Central memory CD8-positive, alpha-beta T cell (primary cell): ENCODE measurements at places on chromosomes 13 and 19.

- no peak for DNase-seq
Measured at GRCh38 chr19:39969681-39970424, 1.1 kb upstream of the PSMC4 start.

DNA sequence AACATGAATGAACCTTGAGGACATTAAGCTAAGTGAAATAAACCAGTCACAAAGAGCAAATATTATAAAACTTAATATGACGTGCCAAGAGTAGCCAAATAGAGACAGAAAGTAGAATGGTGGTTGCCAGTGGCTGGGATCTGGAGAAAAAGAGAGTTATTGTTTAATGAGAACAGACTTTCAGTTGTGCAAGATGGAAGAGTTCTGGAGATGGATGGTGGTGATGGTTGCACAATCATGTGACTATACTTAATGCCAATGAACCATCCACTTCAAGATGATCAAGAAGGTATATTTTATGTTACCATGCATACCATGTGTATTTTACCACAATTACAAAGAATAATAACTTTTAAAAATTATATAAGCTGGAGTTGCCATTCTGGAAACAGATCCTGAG, 65.7 kb upstream of the MTIF3 start:
- DNase-seq: no peak

DNA sequence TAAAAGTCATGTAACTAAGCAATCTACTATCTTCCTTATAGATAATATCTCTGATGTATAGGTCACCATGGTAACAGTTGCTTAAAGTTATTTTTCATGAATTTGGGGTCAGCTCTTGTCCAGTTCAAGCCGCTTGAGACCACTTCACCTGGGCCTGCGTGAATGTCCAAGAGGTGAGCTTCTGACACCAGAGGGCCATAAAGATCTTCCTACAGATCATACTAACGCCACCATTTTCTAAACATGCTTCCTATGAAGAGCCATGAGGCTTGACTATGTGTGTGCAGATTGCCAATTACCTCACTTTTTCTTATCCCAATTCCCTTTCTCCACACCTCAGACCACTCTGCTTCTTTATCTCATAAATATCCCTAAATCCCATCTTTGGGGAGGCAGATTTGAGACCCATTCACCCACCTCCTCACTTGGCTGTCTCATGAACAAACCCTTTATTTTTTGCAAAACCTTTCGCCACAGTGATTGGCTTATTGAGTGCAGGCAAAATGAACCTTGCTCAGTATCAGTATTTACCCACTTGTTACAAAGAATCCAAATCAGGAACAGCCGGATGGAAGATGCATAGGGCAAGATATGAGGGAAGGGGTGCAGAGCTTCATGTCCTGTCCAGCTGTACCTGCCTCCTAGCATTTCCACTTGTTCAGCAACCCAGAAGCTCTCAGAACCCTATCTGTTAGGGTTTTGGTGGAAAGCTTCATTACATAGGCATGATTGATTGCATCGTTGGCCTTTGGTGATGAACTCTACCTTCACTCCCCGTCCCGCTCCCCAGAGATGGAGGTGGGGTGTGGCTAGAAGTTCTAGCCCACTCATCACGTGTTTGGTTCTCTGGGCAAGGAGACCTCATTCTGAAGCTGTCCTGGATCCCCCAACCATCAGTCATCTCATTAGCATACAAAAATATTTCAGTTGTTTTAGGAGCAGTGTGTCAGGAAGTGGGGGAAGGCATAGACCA, 34.2 kb downstream of the FAM187B start:
- no peak for DNase-seq

- no peak for DNase-seq
Measured at GRCh38 chr13:113769106-113769505, 10.1 kb downstream of the TMEM255B start.

DNA sequence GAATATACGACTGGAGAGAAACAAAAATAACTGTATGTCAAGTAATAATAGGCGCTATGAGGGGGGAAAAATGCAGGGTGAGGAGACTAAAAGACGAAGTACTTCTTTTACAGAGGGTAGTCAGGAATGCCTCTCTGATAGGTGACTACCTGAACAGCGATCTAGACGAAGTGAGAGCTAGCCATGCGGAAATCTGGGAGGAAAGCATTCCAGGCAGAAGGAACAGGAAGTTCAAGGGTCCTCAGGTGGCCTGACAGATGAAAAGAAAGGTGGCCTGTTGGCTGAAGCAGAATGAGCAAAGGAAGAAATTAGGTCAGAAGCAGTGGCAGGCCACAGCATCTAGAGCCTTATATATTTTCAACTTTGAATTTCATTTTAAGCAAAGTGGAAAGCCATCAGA, 13.3 kb downstream of the ZDHHC20 start:
- DNase-seq: no peak

DNA sequence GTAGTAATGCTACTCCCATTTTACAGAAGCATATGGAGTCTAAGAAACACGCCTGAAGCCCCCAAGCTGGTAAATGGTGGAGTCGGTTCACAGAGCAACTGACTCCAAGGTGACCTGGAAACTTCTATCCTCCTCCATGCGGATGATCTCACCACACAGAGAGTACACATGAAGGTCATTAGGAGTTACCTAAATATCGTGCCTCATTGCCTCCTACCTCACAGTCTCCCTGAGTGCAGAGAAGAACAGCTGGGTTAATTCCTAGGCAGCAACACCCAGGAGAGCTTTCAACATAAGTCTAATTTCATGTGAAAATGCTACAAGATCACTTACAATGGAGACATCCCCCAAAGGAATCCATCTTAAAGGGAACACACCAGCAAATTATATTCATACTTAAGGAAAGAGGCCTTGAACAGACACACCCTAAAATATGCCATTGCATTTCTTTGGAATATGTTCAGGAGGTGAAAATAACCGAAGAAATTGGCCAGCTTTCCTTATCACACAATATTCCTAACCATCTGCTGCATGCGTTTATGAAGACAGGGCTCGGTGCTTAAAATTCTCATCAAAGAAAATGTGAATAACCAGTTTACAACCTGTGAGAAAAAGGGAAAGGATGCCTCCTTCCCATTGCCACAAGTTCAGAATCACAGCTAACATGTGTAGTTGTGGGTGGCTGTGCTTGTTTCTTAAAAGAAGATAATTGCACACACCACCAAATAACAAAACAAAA, 203.6 kb upstream of the NBEA start:
- no peak for DNase-seq

DNA sequence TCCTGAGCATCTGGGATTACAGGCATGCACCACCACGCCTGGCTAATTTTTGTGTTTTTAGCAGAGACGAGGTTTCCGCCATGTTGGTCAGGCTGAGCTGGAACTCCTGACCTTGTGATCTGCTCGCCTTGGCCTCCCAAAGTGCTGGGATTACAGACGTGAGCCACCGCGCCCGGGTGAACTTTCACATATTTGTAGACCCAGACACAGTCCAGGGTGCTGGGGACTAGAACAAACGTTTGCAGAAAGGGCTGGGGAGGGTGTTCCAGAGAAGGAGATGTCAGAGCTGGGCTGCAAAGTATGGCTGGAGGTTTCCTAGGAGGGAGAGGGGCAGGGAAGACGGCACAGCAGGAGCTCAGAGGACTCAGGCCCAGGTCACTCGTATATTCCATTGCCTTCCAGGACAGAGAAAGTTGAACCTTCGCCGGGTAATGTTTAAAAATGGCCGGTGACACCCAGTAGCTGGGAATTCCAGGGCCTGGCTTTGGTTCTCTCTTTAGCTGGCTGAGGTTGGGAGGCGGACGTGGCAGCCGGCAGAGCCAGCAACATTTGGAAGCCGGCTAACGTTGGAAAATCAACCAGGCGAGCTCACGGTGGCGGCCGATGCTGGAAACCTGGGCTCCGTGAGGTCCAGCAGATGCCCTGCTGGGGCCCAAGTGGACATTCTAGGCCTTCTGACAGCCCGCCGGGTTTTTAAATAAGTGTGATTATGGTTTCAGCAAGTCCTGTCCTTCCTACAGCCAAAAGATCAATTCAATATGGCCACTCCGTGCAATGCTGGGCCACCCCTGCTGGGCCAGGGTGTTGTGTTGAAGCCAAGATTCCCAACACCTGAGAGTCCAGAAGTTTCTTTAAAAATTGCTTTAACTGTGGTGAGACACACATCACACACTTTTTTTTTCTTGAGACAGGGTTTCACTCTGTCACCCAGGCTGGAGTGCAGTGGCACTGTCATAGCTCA, 41.5 kb downstream of the NFIC start:
- no peak for DNase-seq

DNA sequence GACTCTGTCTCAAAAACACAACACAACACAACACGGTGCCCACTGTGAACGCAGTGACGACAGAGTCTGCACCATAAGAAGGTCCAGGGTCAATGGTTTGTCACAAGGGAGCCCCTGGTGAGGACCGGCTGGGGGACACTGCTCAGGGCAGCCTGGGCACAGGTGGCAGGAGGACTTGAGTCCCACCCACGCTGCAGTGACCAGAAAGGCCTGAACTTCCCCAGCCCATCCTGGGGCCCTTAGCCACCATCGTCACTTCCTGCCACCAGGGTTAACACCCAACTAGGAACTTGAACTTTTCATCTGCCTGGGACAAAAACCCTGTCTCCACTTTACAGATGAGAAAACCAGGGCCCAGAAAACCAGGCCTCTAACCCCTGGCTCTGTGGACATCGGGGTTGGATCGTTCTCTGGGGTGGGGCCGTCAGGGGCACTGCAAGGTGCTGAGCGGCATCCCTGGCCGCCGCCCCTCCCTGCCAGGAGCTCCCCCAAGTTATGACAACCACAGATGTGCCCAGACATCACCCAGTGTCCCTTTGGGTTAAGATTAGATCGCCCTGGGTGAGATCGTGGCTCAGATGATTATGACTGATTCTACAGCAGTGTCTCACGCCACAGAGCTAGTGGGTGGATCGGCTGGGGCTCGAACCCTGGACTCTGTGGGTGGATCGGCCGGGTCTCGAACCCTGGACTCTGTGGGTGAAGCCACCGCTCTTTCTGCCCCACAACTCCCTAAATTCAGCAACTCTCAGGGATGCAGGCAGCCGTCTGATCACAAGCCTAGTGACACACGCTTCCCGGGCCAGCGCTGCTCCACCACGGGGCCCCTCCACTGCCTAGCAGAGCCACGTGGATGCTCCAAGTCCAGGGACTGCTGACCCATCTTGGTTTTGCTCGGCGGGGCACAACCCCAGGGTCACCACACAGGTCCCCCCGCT, 14.0 kb downstream of the MOB3A start:
- DNase-seq: peak; percentile 44

GRCh38 chr13:80871481-80871880, 530.6 kb upstream of the SPRY2 start:
- DNase-seq: no peak

DNA sequence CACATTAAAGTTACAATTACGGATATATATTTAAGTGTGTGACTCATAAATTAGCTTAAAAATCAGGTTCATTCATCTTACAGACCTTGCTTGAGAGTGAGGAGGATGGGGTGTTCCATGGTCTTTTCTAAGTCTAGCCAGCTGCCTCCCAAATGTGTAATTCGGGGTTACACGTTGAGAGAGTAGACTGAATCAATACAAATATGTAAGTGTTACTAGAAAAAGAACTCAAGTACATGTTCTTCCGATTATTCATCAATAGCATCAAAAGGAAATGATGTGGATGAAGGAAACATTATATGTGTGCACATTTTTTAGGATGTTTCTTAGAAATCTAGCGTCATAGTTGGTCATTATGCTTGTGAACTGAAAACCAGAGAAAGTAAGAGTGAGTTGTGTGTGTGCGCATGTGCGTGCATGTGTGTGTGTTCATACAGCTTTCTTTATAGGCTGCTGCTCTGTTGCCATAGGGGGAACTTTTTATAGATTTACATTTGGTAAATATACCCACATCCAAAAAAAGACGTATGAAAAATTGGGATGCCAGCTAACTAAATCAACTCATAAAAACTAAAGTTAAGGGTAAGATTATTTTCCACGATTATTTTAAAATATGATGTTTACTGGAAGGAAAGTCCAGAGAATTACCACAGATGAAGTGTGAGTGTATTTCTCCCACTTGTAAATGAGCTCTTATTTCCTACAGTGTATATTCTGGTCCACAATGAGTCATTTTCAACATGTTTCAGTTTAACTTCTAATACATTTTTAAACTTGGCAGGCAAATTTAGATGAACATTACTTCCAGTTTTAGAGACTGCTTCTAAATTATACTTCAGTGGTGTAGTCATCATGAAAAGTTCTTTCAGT, 82.4 kb downstream of the PIBF1 start:
- DNase-seq: no peak

- DNase-seq: no peak
Measured at GRCh38 chr13:79314652-79315051, 91.4 kb downstream of the RBM26 start.

DNA sequence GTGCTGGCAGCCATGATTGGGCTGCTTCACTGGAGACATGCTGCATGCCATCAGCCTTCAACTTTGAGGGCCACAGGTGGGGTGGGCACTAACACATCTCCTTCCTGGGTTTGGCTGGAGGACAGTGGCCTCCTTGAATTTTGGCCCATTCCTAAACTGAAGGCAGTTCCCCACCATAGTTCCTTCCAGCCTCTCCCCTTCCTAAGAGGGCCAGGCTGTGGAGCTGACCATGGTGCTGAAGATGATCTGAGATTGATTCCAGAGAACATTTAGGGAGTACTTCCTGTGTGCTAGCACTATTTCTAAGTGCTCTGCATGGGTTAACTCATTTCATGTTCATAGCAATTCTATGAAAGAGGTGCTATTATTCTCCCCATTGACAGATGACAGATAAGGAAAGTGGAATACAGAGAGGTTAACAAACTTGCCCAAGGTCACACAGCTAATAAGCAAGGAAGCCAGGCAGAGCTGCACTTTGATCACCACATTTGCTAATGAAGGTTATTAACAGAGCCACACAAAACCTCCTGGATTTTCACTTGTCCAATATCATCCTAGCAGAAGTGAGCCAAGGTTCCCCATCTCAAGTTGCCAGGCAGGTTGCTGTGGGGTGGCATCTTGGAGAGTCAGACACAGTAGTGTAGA, 175.3 kb downstream of the ZIC5 start:
- DNase-seq: no peak

DNA sequence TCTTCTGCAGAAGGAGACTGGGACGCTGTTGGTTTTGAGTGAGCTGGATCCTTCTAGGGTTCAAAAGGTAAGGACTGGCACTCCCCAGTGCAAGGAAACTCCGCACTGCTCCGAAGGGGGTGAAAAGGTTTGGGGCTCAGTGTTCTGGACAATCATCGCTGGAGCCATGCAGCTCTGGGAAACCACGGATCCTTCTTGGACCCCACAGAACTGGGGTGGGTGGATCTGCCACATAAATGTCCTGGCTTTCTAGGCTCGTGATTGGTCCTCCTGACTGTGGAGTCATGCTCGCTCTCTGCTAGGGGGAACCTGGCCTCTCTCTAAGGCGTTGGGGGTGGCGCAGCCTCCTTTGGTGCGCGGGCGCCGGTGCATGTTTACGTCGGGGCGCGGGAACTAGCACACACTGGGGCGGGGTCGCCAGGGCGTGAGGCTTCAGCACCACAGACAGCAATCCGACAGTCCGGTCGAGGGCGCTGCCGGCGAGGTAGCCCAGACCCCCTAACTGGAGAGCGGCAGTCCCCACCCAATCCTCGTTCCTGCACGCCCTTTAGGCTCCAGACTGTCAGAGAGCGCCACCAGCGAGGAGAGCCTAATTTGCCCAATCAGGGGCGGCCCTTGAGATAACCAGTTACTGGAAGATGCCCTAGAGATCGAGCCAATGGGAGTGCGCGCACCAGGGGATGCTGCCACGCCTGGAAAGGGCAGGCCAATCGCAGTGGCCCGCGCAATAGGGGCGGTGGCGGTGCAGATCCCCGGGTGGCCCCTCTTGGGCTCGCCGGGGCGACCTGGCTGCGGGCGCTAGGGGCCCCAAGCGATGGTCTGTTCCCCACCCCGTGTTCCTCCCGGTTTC, 913 bp upstream of the ELAVL3 start:
- no peak for DNase-seq

- DNase-seq: no peak
Measured at GRCh38 chr13:109870696-109871370, 84.5 kb upstream of the IRS2 start.
